ENCODE measurements at places on chromosomes 11 and 22. TPM values are rescaled to one million over a fixed set of nuclear protein-coding genes. Genes with fewer than 3 reads are reported as not detected.

Gene SYCE3
- total RNA-seq: not detected

Gene ZFTA
- 7.3 TPM for total RNA-seq

Gene GAL
- 1.4 TPM for total RNA-seq

Gene HTR3A
- total RNA-seq: not detected

Gene MRGPRX1
- total RNA-seq: not detected

Gene TSKU
- total RNA-seq: 43.0 TPM

Gene TMEM41B
- total RNA-seq: 70.1 TPM

Gene BCL2L13
- 65.3 TPM for total RNA-seq

Gene C11orf91
- not detected for total RNA-seq

Gene NCAM1
- 0.34 TPM for total RNA-seq

Gene OR52N4
- total RNA-seq: not detected

Gene MPEG1
- not detected for total RNA-seq

Gene TLCD5
- total RNA-seq: 1.4 TPM

Gene MS4A6E
- not detected for total RNA-seq

Gene GTF2H1
- 96.7 TPM for total RNA-seq

Gene FERMT3
- total RNA-seq: 0.71 TPM

Gene NLRP14
- under 0.01 TPM for total RNA-seq

Gene CD3G
- total RNA-seq: not detected

Gene TMPRSS4
- total RNA-seq: 229 TPM

Gene CDHR5
- total RNA-seq: not detected

Gene IL17REL
- total RNA-seq: not detected

Gene TMEM132A
- total RNA-seq: 22.6 TPM

Gene AGBL2
- total RNA-seq: 0.78 TPM

Gene SLCO2B1
- total RNA-seq: not detected

Gene SLC37A4
- total RNA-seq: 12.8 TPM

Gene SCGB1D2
- not detected for total RNA-seq

Gene ADM2
- 23.1 TPM for total RNA-seq

Gene DGCR6L
- 25.4 TPM for total RNA-seq

Gene GLYAT
- total RNA-seq: not detected

Gene CCDC188
- not detected for total RNA-seq

Gene OLFML1
- total RNA-seq: not detected

Gene GLYATL1
- not detected for total RNA-seq

Gene SEC14L2
- total RNA-seq: 67.0 TPM

Gene FAM180B
- not detected for total RNA-seq

Gene OR10G7
- not detected for total RNA-seq

Gene LRRC55
- not detected for total RNA-seq

Gene KDM2A
- total RNA-seq: 43.1 TPM

Gene B3GAT3
- total RNA-seq: 33.7 TPM

Gene ENTHD1
- total RNA-seq: not detected

Gene AIFM3
- total RNA-seq: 0.68 TPM

Gene ALKBH8
- total RNA-seq: 9.9 TPM

Gene NNMT
- 0.34 TPM for total RNA-seq

Gene PRR5
- total RNA-seq: 7.2 TPM

Gene IGF2
- total RNA-seq: 0.07 TPM

Gene ZNRF3
- 8.1 TPM for total RNA-seq

Gene OR10A4
- not detected for total RNA-seq

Gene TH
- total RNA-seq: under 0.01 TPM

Gene POLA2
- total RNA-seq: 3.6 TPM

Measured in nasal cavity respiratory epithelium epithelial cell of viscerocranial mucosa (primary cell).